ENCODE measurements at places on chromosomes 7 and 10.

GRCh38 chr10:90418869-90419652, 438.8 kb downstream of the HTR7 start:
- DNase-seq: no peak

GRCh38 chr7:100826514-100827329, 601 bp downstream of the EPHB4 start:
- no peak for DNase-seq

DNA sequence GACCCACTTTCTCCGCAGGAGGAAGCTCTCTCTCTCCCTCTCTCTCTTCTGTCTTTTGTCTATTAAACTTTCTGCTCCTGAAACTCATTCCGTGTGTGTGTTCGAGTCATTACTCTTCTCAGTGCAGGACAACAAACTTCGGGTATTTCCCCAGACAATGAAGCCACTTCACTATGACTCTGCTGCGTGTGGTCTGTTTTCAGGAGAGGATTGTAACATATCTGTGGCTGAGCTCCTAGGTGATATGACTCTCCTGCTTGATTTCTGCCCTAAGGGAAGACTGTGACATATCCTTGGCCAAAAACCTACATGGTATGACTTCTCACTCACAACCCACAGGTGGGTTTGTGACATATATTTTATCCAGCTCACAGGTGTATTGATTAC, 39.9 kb upstream of the ZNF107 start:
- DNase-seq: no peak

GRCh38 chr10:103894441-103894864, 23.5 kb downstream of the STN1 start:
- no peak for DNase-seq

GRCh38 chr7:150400788-150401423, 21.8 kb downstream of the ZNF775 start:
- no peak for DNase-seq

- no peak for DNase-seq
These were observed 130.4 kb downstream of the CDH23 start for GRCh38 chr10:71527135-71527534.

GRCh38 chr10:71821909-71822763, 28.9 kb downstream of the PSAP start:
- DNase-seq: no peak

DNA sequence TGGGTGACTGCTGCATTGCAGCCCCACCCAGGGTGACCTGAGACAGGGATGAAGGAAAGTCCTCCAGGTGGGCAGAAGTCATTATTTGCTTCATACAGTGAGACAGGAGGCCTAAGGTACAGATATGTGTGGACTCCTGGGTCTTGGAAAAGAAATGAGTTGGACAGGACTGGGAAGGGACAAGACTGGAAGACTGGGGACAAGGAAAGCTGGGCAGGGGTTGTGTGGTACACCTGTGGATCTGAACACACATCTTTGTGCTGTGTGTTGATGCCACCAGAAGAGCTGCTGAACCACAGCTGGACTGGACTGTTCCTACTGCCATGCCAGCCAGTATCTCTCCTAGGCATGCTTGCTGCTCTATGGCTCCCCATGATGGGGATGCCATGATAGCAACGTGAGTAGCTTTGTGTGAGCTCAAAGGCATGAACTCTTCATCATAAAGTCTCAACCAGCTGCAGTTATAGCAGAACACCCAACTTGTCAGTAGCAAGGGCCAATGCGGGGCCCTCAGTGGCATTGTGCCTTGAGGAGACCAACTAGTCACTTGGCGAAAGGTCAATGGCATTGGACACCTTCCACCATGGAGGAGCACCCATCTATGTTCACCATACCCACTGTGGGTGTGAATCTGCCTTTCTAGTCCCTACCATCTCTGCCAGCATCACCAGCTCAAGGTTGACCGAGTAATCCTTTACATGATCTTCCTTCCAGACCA, 76.0 kb upstream of the GRB10 start:
- no peak for DNase-seq

- no peak for DNase-seq
These were observed 572.9 kb downstream of the ETV1 start for GRCh38 chr7:13416544-13416943.

DNA sequence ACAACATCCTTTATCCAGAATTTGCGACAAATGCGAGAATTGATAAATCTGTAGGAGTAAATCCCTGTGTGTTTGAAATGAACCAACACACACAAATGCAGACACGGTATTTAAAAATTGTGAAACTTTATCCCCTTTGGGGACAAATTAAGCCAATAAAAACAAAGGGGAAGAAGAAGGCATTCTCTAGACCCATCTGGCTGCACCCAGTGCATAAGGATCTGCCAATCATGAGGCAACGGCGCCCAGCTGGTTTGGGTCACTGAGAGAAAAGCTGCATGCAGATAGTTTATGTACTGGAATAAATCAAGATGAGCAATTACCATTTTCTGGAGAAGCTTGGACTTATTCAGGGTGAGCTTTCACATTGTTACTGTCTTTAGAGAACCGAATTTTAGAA, 45.7 kb downstream of the VAX1 start:
- DNase-seq: no peak

GRCh38 chr7:37784015-37784414, 64.4 kb upstream of the NME8 start:
- DNase-seq: no peak

GRCh38 chr7:35485436-35485835, 209.5 kb downstream of the HERPUD2 start:
- no peak for DNase-seq

DNA sequence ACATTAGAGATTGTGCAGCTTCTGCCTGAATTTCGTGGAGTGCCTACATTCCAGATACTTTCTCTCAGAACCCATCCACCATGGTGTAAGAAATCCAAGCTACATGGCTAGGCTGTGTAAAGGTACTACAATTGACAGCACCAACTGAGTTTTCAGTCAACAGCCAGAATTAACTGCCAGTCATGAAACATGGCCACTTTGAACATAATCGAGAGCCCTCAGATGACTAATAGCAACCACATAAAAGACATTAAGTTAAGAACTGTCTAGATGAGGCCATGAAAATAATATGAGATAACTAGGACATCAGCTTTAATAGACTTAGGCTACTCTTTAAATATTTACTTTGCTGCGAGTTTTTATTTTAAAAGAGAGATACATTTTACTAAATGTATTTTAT, 1106.8 kb upstream of the LRRTM3 start:
- no peak for DNase-seq

DNA sequence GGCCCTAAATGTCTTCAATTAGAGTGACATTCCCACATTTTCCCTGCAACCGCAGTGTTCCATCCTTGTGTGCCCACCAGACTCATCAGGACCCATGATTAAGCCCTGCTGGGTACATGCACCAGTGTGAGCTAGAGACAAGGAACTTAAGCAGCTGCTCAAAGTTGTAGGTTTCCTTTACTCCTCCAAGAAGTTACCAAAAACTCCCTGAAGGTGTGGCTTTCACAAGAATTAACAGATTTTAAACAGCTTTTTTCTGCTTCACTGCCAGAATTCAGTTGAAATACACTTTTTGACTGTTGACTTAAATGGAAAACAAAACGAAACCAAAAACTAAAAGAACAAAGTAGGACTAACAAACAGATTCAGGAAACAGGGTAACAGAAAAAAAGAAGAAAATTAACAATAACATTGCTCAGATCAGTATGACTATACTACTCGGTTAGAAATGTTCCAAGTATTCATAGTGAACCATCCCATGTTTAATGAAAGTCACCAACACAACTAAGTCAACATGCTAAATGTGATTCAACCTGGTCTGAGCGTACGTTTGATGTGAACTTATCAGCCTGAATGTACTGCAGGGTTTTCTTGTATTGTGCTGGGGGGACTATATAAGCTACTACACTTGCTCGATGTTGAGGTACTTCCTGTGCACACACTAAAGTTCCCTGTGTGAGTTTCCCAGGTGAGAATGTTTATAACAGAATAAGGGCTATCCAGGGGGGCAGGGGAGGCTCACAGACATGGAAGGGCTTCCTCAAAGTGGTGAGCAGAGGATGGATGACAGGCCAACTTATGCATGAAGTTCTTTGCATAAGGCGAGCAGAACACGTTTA, 22.2 kb downstream of the SLC37A3 start:
- DNase-seq: no peak

- DNase-seq: no peak
These were observed 167.6 kb downstream of the AMPH start for GRCh38 chr7:38463277-38464225.

- DNase-seq: no peak
These were observed 53.7 kb downstream of the HIBADH start for GRCh38 chr7:27608776-27609495.

DNA sequence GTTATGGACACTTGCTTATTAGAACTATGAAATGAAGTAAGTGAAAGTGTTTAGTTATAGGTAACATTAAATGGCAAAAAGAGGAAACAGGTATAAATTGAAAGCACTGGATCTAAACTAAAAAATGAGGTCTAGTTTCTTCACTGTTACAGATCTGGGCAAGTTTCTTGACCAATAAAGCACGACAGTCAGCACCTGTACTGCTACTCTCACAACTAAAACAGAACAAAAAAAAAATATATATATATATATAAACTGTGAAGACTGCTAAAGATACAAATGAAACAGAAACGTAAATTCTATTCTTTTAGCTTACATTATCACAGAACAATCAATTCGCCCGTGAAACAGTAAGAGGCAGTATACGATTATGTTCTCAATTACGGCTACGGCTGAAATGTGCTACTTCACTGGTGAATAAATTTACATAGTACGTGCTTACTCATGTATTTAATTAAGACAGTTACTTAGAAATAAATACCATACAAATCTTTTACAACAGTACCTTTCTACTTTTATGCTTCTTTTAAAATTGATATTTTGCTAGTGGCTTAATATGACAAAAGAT, 4.2 kb downstream of the AHR start:
- no peak for DNase-seq

All from NCI-H1048 (cell line).